ENCODE measurements at places on chromosomes 6 and 20. TPM values are rescaled to one million over a fixed set of nuclear protein-coding genes. Genes with fewer than 3 reads are reported as not detected.

- DNase-seq, result no peak
Measured at GRCh38 chr6:151275121-151275520, 35.4 kb downstream of the AKAP12 start.

- no peak for DNase-seq
Measured at GRCh38 chr6:141464490-141464889, 668.2 kb upstream of the GJE1 start.

GRCh38 chr20:19947611-19948264 is 69.4 kb upstream of the NAA20 start:
- DNase-seq, result no peak

DNA sequence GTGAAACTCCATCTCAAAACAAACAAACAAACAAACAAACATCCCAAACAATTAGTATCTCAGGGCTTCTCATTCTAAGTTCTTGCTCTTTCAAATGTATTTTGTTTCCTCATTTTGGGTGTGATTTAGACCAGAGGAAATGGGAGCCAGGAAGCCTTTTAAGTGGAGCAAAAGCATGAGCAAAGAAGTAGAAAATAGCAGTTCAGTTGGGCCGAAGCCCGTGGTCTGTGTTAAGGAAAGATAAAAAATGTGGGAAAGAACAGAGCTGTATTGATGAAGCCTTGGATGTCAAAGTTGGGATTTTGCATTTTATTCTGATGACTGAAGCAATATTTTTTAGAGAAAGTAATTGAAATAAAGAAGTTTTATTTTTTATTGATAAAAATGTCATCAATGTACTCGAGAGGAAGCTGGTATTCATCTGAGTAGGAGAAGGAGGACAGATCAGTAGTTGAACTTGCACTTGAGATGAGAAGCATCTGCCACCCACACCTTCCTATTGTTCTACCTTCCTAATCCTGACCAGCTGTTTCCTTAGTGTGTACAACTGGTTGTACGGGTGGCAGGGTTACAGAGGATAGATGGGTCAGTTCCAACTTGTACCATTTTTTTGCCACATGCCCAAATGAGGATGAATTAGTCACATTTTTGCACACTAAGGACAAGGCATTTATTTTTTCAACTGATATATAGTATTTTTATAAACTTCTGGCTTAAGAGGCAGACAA is 56.1 kb downstream of the KIAA0408 start:
- DNase-seq, result no peak

DNA sequence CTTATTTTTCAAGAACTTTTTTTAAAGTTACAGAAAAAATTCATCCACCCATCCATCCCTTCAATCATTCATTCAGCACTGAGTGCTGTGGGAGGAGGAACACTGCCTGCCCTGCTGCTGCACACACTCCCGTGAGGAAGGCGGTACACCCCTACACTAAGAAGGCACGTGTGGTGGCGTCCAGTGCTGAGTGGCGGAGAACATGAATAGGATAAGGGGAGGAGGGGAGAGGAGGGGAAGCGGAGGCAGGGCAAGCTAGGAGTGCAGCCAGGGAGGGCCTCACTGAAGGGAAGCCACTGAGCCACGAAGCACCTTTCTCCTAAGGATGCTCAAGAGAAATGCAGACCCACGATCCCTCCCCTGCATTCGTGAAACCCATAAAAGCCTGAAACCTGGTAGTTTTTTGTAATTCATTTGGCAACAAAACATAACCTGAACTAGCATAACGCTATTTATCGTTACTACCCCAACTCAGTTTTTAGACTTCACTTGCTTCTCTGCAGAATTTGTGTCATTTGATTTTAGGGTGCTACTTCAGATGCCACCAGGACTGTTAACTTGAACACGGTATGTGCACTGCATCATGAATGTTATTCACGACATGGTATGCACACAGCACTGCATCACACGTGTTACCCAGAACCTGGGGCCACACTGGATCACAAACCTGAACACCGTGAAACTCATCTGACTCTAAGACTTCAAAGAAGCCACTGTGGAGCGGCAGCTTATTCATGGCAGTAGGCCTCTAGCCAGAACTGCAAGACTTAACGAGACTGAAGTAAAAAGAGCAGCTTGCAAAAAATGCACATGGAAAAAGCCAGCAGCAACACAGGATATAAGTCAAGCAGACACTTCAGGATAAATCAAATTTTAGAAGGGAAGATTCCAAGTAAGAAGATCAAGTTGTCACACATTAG is 3.5 kb downstream of the RNASET2 start:
- no peak for DNase-seq

FLOT1 gene
- 172 TPM for total RNA-seq

Data from sciatic nerve (tissue), 2 donors.